ENCODE measurements at places on chromosomes 6 and 20.
A peak's percentile ranks its signal among the peaks of the same experiment; 100 is the strongest.

GRCh38 chr20:3162080-3162611 is 2.5 kb upstream of the FASTKD5 start:
- DNase-seq = no peak

DNA sequence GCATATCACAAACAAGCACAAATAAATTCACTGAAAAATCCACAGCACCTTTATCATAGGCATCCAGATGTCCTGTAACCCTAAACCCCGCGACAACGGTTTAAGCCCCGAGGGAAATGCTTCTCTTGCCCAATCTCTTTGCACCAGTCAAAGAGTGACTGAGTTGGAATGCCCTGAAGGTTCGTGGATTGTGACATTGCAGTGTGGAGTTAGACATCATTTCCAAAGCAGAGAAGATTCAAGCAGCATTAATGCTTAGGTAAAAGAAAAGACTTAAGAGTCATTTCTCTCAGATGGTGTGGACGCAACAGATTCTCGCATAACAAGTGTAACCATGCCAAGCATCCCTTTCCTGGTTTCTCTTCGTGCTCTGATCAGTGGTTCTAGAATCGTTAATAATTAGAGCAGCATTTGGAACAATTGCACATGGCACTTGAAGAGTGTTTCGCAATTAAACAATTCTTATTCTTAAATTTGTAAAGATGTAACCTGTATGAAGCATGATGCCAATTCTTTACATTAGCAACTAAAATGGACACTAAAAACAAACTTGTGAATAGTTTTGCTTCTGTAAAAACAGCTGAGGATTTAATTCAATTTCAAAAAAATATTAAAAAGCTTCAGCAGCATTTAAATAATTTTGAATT is 121.6 kb downstream of the HIVEP2 start:
- DNase-seq = no peak

DNA sequence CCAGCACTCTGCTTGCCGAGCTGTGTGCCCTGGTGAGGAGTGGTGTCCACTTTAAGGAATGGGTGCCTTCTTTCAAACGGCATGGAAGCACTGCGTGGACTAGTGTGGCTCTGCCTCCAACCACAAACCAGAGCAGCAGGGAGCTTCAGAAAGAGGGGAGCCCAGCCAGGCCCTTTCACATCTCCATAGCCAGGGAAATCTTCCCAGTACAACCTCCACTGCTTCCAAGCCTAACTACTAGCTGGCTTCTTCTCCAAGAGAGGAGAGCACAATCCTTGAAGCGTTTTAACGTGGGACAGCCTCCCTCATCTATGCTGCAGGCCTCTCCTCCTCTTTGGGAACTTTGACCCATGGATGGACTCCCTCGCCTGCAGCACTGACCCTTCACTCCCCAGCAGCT is 26.7 kb downstream of the TNXB start:
- no peak for DNase-seq

DNA sequence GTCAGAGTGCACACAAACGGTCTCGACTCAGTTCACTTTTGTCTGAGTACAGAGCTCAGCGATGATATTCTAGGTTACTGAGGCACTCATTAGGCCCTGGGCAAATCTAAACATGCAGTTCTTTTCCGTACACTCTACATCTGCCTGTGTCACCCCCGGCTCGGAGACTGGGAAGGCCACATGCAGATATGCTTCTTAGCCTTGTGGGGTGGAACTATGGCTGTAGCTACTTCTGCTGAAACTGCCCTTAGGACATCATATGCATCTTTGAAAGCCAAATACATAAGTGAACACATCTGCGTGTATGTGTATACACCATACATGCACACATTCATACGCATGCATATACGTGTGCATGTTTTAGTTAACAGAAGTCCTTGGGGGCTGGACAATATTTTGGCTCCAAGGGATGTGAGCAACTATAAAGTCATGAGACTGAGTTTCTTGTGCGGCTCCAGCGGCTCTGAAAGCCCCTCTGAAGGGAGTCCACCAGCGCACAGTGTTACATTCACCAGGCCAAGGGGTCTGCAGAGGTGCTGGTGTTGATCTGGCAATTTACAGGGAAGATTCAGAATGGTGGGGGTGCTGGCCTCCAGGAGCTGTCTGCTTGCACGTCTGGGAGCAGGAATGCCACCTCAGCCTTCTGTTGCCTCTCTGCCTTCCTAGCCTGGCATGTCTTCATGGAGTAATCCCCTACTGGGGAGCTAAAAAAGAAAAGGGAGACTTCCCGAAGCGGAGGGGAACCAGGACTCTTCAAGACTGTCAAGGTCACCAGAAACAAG is 31.6 kb downstream of the PSMG4 start:
- no peak for DNase-seq

GRCh38 chr6:150201285-150201684 is 58.4 kb downstream of the PPP1R14C start:
- DNase-seq = no peak

DNA sequence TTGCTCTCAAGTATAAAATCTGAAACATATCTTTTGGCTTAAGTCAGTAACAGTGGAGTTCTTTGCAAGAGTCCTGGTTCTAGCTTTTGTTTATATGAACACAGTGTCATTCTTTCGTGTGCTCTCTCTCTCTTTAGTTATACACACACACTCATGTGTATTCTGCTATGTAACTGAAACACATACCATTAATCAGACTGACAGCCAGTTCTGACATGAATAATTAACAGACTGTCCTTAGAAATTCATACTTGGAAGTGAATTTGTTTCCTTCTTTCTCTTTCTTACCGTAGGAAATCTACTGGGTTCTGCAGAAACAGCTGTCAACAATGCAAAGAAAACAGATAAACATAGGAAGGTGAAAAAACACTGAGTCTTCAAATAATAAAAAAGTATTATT is 2.5 kb downstream of the MCM9 start:
- DNase-seq = no peak

DNA sequence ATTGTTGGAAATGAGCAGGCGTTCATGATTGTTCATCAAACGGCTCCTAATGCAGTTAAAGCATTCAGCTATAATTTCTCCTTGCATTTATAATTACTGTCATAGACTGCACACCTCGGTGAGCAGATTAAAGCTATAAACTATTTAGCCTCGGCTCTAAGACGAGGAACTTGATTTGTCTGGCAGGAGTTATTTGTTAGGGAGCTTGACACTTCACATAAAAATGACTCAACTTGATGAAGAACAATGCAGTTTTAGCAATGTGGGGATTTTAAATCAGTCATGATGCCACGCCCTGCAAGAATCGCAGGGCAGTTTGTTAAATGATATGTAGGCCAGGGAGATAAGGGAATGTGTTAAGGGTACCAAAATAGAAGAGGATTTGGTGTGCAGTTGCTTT is 290.2 kb downstream of the TSHZ2 start:
- no peak for DNase-seq

DNA sequence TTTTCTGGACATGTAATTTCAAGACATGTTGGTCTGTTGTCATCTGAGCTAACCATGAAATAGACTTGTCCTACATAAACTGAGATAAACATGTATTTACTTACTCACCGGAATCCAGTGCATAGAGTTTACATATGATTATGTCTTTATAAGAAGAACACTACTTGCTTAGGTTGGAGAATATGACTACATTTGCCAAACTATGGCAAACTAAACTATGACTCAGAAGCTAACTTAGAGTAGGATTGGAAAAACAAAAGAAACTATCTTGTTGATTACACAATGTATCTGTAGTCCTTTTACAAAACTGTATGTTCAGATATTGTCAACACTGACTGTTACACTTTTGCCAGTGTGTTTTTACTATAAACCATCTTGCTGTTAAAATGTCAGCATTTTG is 113.3 kb downstream of the CRYBG1 start:
- DNase-seq = no peak

DNA sequence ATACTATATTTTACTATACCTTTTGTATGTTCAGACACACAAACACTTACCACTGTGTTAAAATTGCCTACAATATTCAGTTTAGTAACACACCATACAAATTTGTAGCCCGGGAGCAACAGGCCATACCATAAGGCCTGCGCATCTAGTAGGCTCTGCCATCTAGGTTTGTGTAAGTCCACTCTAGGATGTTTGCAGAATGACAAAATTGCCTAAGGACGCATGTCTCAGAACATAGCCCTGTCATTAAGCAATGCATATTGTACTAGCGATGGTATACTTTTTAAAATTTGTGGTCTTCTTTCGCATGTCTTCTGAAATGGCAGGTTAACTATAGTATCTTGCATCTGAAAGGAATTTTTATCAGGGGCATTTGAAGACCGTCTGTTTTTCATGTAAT is 26.6 kb upstream of the MAP7 start:
- no peak for DNase-seq

- DNase-seq = peak; percentile 11
Observed at GRCh38 chr6:7108196-7108963, 619 bp downstream of the RREB1 start.

DNA sequence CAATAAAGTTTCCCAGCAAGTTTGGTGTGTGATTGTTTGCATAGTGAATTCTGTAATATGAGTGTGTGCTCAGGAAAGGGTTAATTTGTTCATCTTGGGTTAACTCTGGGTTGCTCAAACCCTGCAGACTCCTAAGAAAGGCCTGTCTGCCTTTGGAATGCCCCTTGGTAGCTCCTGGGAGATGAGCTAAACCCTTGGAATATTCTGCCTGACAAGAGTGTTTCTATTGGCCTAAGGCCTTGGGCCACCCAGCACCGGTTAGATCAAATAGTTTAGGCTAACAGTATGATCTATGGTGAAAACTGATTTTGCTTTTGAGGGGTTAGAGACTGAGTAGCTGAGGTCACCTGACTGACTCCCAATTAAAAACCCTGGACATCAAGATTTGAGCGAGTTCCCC is 248.3 kb downstream of the GRM1 start:
- no peak for DNase-seq

GRCh38 chr20:8153281-8153908 is 21.3 kb downstream of the PLCB1 start:
- no peak for DNase-seq

DNA sequence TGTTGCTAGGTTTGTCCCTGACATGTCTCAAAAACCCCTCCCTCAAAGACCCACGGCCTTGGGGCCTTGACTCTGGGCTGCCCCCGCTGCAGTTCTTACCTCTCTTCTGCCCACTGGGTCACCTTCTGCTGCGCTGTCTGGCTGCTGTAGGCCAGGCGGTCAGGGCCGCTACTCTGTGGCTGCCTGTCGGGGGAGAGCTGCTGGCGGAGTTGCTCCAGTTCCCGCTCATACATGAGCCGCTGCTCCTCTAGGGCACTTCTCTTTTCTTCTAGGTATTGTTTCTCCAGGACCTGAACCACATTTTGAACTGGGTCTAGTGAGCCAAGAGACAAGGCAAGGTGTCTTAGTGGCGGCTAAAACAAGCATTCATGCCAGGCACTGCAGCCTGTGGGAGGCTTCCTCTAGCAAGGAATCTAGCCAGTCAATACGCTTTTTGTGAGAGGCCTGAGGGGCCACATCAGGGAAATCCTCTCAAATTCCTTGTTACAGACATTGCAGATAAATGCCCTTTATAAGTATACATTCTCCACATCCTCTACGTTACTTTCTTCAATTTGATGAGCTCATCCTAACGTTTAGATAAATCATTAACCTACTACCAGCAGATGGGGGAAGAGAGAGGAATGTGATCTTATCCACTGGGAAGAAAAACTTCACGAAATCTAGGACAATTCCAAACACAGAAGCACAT is 110.3 kb upstream of the NUP153 start:
- no peak for DNase-seq

Data from stimulated activated CD4-positive, alpha-beta T cell treated with anti-CD3 and anti-CD28 coated beads, Interleukin-12 subunit alpha, Interleukin-12 subunit beta, amount 100 ng/mL, for 24 hours (primary cell).